ENCODE measurements at places on chromosomes 7 and 10.

- no peak for DNase-seq
- H3K4me1 ChIP-seq = no peaks in the 10 kb centered on the region
- H3K27ac ChIP-seq = no peak overlapping the region
- H3K4me3 ChIP-seq = no peak overlapping the region
- H3K36me3 ChIP-seq = peaks cover 3% of the 10 kb centered on the region
These were observed 99.1 kb downstream of the UNCX start for GRCh38 chr7:1331561-1332467.

DNA sequence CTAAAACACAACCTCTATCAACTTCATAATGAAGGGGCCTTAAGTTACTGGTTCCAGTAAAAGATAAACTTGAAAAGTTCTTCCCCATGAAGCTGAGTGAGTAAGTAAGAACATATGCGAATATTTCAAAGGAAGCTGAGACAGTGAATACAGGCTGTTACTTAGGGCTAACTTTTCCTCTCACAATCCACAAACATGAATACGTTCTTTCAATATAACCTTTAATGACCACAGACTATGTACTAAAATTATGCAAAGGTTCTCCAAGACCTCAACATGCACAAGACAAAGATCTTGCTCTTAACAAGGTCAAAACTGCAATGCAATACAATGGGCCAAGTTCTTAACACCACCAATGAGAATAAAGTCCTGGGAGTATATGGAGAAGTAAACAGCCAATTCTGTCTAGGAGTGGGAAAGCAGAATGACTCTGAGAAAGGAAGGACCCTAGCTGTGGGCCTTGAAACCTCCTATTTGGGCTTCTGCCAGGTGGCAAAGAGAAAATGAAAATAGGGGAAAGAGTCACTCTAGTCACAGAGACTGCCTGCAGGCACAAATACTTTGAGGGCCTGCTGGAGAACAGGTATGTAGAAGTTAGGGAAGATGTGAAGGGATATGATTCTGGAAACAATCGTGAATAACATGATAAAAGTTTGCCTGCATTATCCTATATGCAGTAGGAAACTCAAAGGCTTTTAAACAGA is 43.7 kb downstream of the OSBPL3 start:
- no peak for DNase-seq
- no peak overlapping the region for H3K4me3 ChIP-seq
- H3K27me3 ChIP-seq = no peaks in the 10 kb centered on the region
- peaks cover 13% of the 10 kb centered on the region for H3K36me3 ChIP-seq

GRCh38 chr7:136134503-136134902 is 157.3 kb upstream of the MTPN start:
- no peak overlapping the region for H3K27ac ChIP-seq
- no peak overlapping the region for H3K4me3 ChIP-seq
- H3K36me3 ChIP-seq = no peaks in the 10 kb centered on the region
- DNase-seq = no peak
- H3K27me3 ChIP-seq = no peaks in the 10 kb centered on the region

DNA sequence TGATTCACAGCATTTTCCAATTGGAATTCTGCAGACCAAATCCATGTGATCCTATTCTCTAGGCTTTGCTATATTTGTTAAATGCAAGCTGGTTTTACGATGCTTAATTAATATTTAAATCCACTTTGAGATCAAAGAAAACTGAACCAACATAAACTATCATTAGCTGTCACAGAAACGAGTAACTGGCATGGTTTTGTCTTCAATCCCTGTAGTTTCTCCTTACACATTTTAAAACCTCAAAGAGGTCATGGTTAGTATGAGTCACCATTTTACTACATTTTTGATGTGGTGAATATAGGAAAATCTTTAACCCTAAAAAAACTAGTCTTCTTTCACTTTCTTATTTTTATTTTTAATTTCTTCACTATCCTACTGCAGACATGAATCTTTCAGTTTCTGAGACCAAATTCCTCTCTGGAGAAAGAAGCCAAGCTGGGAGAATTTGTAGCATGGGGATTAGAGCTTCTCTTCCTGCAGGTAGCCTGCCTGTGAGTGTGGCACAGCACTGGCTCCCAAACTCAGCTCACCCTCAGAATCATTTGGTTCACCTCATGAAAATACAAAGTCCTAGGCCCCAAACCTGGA is 8.7 kb upstream of the LIPM start:
- no peak for DNase-seq
- H3K4me1 ChIP-seq = peaks cover 30% of the 10 kb centered on the region
- peaks cover 19% of the 10 kb centered on the region for H3K27me3 ChIP-seq
- H3K36me3 ChIP-seq = no peaks in the 10 kb centered on the region
- peak overlapping the region; percentile 62 for H3K4me3 ChIP-seq
- peak overlapping the region; percentile 84 for H3K27ac ChIP-seq

GRCh38 chr10:31650010-31650409 is 278.6 kb downstream of the ARHGAP12 start:
- no peaks in the 10 kb centered on the region for H3K4me1 ChIP-seq
- no peak overlapping the region for H3K4me3 ChIP-seq
- H3K36me3 ChIP-seq = no peaks in the 10 kb centered on the region
- H3K27me3 ChIP-seq = no peaks in the 10 kb centered on the region
- no peak for DNase-seq

All from activated T-cell treated with anti-CD3 and anti-CD28 coated beads, Interleukin-2, amount 50 U/mL, for 72 hours (primary cell).